ENCODE measurements at places on chromosomes 6 and 20. TPM values are rescaled to one million over a fixed set of nuclear protein-coding genes. Genes with fewer than 3 reads are reported as not detected.

- DNase-seq, result no peak
Observed at GRCh38 chr6:47237196-47237595, 72.5 kb downstream of the TNFRSF21 start.

- DNase-seq, result no peak
Observed at GRCh38 chr6:152976749-152977148, 6.1 kb downstream of the FBXO5 start.

DNA sequence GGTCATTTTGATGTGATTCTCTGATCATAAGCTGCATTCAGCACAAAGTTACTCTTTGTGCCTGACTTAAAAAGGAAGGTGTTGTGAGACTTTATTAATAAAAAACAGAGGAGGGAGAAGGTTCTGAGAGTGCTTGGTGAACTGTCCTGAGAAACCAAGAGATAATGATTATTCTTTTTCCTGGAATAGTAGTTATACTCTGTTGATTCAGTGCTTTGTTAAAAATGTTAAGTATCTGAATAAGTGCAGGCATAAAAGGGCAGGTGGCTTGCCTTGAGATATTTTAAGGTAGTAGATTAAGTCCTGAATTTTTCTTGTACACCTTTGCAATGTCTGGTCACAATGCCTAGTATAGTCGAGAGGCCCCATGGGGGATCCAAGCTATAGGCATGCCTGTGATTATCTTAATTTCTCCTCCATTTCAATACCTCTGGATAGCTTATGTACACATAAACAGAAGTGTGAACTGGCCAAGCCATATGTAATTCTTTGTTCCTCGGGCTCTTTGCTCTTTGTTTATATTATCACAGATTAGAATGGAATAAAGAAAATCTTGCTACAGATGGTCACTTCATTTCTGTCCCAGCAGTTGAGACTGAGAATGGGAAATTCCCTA lies 50.0 kb downstream of the SOBP start:
- DNase-seq, result no peak

IRAK1BP1 gene
- total RNA-seq, result 5.2 TPM
